Activated gamma-delta T cell treated with Interleukin-2 at 50 U/mL for 16 hours (primary cell): ENCODE measurements at places on chromosomes 1 and 21.

DNA sequence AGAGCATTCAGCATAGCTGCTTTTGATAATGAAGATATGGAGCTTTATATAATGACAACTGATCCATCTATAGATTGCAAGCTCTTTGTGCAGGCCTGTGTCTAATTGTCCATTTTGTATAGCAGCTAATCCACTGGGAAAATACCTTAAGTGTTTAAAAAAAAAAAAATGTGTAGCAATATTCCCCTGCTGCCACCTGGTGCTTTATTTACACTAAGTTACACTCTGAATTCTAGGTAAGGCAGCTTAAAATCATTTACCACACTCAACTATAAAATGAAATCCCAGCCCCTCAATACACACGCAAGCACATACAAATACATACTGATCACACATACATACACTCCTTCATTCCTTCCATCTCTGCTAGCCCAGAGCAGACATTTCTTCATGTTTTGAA lies 49.1 kb upstream of the BCL9 start:
- no peak for DNase-seq

DNA sequence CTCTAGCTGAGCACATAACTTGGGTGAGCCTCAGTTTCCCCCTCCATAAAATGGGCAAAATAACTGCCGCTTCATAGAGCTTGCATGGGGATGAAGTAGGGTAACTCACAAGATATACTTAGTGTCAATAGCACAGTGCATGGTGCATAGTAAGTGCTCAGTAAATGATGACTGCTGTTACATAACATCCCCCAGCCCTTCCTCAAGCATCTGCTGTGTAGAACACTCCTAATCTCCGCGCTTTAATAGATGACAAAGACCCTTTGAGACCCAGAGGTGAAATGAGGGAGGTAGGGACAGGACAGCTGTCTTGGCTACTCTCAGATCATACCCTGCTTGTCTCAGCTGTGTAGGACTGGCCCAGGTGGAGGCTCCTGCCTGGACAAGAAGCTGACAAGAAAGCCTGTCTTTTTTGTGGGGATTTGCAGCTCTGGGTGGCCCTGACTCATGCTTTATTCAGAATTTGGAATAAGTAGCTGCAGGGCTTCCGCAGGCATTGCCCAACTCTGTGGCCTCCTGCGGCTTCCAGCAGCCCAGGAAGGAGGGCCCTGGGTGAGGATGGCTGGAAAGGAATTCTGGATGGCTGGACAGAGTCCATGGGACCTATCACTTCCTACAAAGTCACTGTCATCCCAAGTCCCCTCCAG lies 20.7 kb upstream of the PADI4 start:
- DNase-seq, result no peak

GRCh38 chr1:221823149-221823548 lies 81.3 kb upstream of the DUSP10 start:
- DNase-seq, result no peak

DNA sequence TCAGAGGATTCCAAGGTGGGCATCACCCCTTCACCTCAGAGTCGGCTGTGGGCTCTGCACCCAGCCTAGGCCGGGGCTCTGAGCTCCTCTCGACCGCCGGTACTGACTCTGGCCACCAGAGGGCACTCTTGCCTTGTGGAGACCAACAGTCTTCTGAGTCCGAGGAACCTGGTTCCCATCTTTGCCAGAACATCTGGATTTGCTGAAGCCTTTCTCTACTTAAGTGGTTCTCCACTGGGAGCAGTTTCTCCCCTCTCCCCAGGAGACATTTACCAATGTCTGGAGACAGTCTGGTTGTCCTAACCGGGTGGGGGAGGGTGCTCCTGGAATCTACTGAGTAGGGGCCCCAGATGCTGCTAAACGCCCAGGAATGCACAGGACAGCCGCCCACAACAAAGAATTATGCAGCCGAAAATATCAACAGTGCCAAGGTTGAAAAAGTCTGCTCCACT lies 9.4 kb downstream of the ETV3L start:
- peak; percentile 90 for DNase-seq

DNA sequence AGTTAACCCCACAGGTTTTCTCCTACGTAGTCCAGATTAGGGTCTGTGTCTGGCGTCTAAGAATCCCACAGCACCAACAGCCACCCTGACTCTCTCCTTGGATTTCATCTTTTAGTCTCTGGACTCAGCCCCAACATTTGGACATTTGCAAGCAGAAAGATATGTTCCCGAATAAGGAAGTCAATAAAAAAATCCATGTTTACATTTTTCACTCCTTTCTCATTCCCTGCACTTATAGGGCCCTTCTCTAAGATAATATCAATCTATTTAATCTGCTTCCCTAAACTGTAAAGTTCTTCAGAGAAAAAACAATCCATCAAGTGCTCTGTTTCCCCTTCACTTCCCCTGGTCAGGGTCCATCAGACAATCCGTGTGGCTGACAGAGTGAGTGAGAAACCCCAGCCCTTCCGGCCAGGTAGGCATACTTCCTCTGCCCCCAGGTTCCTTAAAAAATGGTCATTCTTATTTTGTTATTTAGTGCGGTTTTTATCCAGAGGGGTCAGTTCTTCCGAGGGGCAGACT lies 105.9 kb upstream of the CDC42BPA start:
- DNase-seq, result no peak

- DNase-seq, result no peak
These were observed 9.5 kb upstream of the MAN1C1 start for GRCh38 chr1:25607123-25607522.

- DNase-seq, result no peak
These were observed 72.3 kb upstream of the ZP4 start for GRCh38 chr1:237962985-237963384.

- no peak for DNase-seq
These were observed 59.9 kb upstream of the JAK1 start for GRCh38 chr1:65026235-65026634.
